ENCODE measurements at places on chromosomes 5 and 9.

GRCh38 chr9:134284273-134284672 lies 42.0 kb upstream of the RXRA start:
- DNase-seq = no peak

GRCh38 chr9:20417373-20418080 lies 204.8 kb downstream of the MLLT3 start:
- no peak for DNase-seq

GRCh38 chr5:109299557-109299956 lies 110.2 kb downstream of the PJA2 start:
- no peak for DNase-seq

DNA sequence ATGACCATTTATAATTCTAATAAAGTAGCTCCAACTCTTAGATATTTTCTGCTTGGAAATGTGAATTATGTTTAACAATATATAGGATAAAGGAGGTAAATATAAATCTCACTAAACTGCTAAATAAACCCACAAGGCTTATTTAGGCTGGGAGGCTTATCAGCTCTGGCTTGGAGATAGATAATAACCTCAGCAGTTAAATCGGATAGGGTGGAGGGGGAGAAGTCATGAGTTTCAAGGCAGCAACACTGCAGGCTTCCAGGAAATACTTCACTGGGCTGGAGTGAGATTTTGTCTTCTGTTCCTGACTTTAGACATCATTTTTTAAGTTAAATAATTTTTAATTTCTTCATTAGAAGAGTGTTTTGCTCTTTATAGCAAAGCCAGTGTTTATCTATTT lies 80.0 kb upstream of the ITGA2 start:
- no peak for DNase-seq

DNA sequence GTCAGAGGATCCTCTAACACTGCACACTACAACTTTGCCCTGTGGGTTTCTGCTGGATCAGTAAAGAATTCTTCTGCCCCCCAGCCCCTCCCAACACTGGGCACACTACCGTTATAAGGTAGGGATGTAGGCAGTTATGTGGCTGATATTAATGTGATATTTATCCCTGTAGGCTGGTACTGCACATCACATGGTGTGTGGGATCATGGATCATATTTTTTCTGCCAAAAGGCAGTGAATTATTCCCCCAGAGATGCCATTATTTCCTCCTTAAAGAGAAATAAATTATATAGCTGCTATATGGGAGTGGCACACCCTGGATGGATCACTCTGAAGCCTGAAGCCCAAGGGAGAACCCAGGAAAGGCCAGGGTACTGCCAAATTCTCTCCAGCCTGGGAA lies 69.5 kb downstream of the SV2C start:
- DNase-seq = no peak

GRCh38 chr9:127218818-127219217 lies 45.8 kb upstream of the GARNL3 start:
- DNase-seq = no peak

DNA sequence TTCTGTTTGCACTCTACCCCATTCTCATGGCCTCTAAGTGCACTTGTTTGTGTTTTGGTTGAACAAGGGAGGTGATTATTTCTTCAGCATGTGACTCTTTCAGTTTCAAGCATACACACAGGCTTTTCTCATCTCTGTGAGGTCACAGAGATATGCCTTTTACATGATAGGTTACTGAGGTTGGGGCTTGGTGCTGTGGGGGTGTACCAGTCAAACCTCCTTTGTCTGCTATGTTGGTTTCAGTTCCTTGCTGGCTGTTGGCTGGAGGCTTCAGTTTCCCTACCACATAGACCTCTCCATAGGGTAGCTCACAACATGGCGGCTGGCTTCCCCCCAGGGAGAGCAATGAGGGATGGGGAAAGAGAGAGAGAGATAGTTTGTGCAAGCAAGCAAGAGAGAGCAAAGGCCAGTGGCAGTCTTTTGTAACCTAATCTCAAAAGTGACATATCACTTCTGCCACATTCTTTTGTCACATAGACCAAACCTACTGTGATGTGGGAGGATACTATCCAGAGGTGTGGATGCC lies 96.7 kb upstream of the SEMA6A start:
- DNase-seq = no peak
